ENCODE measurements at places on chromosomes 11 and 22. TPM values are rescaled to one million over a fixed set of nuclear protein-coding genes. Genes with fewer than 3 reads are reported as not detected.

C22orf31 gene
- 1.7 TPM for polyA plus RNA-seq

FJX1 gene
- 18.2 TPM for polyA plus RNA-seq

TTLL12 gene
- polyA plus RNA-seq: 21.0 TPM

B3GAT1 gene
- 3.3 TPM for polyA plus RNA-seq

TENM4 gene
- 31.9 TPM for polyA plus RNA-seq

PITPNB gene
- polyA plus RNA-seq: 68.8 TPM

HEPN1 gene
- polyA plus RNA-seq: 0.96 TPM

CRYBB1 gene
- polyA plus RNA-seq: 0.98 TPM
